ENCODE measurements at places on chromosomes 2 and 18.

GRCh38 chr2:73610111-73610510, 32.1 kb downstream of the NAT8 start:
- no peak for DNase-seq

DNA sequence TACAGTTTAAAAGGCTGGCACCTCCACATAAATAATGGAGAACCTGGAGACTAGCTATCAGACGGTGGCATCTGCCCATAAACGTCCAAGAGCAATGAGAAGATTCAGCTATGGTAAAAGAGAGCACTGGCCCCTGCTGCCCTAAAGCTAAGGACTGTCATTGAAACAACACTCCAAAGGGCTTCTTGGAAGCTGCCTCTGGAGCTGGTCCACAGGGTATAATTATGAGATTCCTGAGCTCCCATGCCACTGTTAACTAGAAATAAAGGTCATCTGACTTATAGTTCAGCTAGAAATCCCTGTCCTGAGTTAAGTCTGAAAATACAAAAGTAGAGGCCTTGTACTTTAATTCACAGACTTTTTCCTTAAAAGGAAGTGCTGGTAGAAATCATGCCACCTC, 39.9 kb upstream of the RBMS1 start:
- DNase-seq, result no peak

- DNase-seq, result no peak
Measured at GRCh38 chr2:105581555-105581944, 163.2 kb upstream of the NCK2 start.

GRCh38 chr2:110771547-110772382, 39.4 kb downstream of the ACOXL start:
- peak; percentile 19 for DNase-seq

- DNase-seq, result no peak
Measured at GRCh38 chr18:69021211-69021805, 223.4 kb downstream of the CCDC102B start.

DNA sequence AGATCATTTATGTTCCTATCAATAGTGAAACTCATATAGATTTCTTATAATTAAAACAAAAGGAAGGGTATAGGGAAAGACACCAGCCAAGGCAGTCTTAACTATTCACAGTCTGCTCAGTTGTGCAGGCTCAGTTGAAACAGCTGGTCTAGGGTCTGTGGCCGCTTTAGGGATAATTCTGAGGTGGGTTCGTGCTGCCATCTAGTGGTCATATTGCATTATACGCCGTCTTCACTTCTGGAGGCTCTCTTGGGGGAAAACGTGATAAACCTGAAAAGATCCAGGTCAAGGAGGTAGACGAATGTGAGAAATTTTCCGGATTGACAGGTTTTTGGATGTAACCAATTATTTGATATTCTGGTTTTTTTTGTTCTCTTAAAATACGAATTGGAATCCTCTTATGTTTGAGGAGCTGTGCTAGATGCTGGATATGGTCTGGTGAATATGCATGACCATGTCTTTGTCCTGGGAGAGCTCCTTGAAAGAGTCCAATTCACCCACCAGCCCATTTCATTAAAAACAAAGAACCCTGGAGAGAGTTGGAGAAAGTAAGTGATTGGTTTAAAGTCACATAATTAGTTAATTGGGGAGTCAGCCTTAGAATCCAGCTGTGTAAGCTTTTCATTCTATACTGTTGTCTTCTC, 492.4 kb downstream of the PLCL1 start:
- peak; percentile 89 for DNase-seq

GRCh38 chr18:78875778-78876650, 103.6 kb upstream of the SALL3 start:
- DNase-seq, result no peak

GRCh38 chr2:233124421-233125080, 64.4 kb downstream of the INPP5D start:
- DNase-seq, result no peak

GRCh38 chr2:144015036-144015435, 504.9 kb downstream of the ZEB2 start:
- no peak for DNase-seq

DNA sequence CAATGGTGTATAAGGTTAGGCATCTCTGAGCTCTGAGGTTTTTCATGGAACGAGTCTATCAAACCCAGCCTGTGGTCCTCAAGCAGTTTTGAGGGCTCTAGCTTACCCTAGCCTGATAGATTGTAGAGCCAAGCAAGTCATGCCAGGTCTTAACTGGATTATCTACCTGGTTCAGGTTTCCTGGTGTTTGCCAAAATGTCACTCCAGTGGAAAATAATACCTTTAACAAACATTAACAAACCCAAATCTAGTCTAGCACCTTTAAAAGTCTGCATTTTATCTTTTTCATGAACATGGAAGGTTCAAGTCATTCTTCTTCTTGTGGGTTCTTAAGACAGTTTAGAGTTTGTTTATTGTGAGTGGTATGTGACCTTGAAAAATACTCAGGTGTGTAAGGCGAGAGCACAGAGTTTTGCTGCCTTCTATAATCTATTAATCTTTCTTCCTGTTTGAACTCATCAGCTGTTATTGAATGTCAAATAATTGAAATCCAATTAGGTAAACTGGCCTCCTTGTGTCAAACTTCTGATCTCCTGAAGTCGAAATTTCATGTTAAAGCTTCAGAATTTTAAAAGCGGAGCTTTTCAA, 13.4 kb upstream of the ADGRF3 start:
- no peak for DNase-seq

DNA sequence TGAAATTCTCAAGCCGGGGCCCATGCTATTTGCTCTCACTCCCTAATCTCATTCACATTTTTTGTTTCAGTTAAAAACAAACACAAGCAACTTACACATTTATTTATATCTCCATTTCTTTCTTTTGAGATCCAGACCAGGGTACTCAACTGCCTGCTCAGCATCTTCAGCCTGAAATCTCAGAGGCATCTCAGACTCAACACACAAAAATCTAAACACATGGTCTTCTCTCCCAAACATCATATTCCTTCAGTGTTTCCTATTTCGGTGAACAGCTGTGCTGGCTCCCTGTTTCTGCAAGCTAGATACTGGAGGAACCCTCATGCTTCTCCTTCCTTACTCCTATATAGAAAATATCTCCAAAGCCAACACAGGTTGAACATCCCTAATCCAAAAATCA, 11.3 kb upstream of the RTTN start:
- DNase-seq, result no peak

- DNase-seq, result peak; percentile 18
Measured at GRCh38 chr2:74876081-74876886, 42.4 kb downstream of the HK2 start.

GRCh38 chr2:129242269-129242668, 737.2 kb upstream of the RAB6C start:
- DNase-seq, result no peak

GRCh38 chr18:22169011-22169888, at the start of gene GATA6:
GATA6 (plus strand) TSS chr18:22169589; CDS start chr18:22171145, 1,556 bp downstream.
- peak; percentile 62 for DNase-seq

- DNase-seq, result no peak
Measured at GRCh38 chr2:222299906-222300725, 1.3 kb upstream of the PAX3 start.

DNA sequence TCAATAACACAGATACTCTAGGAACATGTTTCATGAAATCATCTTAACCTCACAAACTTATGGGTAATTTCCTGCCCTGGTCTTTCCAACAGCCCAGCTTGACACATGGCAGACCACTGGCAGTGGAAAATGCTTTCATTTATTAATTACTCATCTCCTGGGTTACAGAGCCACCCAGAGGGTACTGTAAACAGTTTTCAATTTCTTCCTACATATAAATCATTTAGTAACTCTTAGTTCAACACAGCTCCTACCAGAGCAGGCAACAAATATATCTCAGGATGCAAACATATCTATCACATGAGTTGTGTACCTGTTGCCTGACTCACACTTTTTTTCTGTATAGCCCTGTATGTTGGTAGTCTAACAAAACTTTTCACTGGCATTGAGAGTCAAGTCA, 99.2 kb upstream of the VRK2 start:
- no peak for DNase-seq

- DNase-seq, result no peak
Measured at GRCh38 chr2:39140322-39140847, 19.5 kb upstream of the SOS1 start.

GRCh38 chr2:65436824-65437221, 4.4 kb upstream of the SPRED2 start:
- peak; percentile 64 for DNase-seq

DNA sequence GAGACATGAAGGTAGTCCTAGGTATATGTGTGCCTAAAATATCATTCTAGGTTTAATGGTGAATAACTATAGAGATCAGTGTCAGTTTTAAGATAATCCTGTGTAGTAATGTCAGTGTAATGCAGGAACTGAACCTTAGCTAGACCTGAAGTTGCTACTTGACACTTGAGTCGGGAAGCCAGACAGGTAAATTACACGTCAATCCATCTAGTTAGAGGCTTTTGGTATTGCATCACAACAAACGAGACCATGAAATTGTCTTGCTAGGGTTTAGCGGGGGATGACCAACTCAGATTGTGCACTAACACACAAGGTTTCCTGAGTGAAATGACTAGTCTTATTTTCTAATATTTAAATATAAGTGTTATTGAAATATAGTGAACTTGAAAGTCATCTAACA, 2.0 kb downstream of the YPEL5 start:
- DNase-seq, result no peak

DNA sequence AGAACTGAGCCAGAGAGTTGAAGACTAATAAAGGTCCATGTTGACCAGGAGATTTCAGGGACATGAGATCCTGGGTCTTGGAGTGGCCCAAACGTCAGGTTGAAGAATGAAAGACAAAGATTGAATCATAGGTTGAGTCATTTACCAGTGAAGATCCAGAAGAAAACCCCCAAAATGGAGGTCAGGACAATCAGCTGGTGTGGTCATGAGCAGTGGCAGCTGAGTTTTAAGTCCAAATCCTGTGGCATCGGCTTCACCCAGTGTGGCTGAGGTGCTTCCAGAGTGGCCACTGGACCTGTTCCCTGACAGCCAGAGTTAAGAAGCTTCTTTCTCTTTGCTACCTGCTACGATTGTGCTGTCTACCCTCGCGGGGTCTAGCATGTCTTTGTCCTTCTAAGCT, 234.0 kb downstream of the BCL2 start:
- no peak for DNase-seq

GRCh38 chr2:41950666-41950960, 97.2 kb upstream of the PKDCC start:
- DNase-seq, result no peak

- no peak for DNase-seq
Measured at GRCh38 chr2:37686792-37687526, 15.5 kb upstream of the CDC42EP3 start.

GRCh38 chr2:75788902-75789301, 78.2 kb upstream of the GCFC2 start:
- no peak for DNase-seq

DNA sequence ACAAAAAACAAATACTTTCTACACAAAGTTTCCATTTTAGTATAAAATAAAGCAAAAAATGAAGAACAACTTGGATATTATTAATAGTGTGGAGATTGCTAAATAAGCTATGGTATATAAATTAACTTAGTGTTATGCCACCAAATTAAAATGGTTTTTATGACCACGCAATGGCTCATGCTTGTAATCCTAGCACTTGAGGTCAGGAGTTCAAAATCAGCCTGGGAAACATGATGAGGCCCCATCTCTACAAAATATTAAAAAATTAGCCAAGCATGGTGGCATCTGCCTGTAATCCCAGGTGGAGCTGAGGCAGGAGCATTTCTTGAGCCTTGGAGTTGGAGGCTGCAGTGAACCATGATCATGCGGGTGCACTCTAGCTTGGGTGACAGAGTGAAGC, 108.8 kb downstream of the SH3RF3 start:
- DNase-seq, result no peak

- no peak for DNase-seq
Measured at GRCh38 chr2:65974067-65974723, 460.7 kb upstream of the MEIS1 start.

DNA sequence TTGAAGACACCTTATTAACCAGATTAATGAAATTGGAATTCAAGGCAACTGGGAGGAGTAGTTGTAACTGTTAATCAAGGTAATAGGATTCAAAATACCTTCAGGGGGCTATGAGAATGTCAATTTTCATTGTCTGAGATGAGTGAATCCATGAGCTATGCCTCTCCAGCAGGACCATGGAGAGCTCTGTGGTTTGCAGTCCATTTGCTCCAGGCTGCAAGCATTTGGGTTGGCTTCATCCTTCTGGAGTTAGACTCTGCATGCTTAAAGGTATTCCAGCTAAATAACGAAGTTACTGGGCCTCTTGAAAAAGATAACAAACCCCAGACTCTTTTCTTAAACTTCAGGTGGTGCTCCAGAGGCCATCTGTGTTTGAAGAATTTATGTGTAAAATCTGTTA, 207.1 kb upstream of the SLC8A1 start:
- peak; percentile 14 for DNase-seq

GRCh38 chr2:121479882-121480522, 50.7 kb upstream of the RNU4ATAC start:
- no peak for DNase-seq

- DNase-seq, result no peak
Measured at GRCh38 chr2:72109291-72109690, 38.4 kb downstream of the CYP26B1 start.

GRCh38 chr18:62963507-62963906, 248.2 kb downstream of the PHLPP1 start:
- no peak for DNase-seq

GRCh38 chr2:185278761-185279160, 459.8 kb upstream of the FSIP2 start:
- DNase-seq, result no peak

- no peak for DNase-seq
Measured at GRCh38 chr2:111946294-111947114, 48.1 kb downstream of the MERTK start.

- DNase-seq, result no peak
Measured at GRCh38 chr2:26305540-26305939, 40.4 kb upstream of the SELENOI start.

Measured in SJCRH30 (cell line).